ENCODE measurements at places on chromosomes 11 and 22.

DNA sequence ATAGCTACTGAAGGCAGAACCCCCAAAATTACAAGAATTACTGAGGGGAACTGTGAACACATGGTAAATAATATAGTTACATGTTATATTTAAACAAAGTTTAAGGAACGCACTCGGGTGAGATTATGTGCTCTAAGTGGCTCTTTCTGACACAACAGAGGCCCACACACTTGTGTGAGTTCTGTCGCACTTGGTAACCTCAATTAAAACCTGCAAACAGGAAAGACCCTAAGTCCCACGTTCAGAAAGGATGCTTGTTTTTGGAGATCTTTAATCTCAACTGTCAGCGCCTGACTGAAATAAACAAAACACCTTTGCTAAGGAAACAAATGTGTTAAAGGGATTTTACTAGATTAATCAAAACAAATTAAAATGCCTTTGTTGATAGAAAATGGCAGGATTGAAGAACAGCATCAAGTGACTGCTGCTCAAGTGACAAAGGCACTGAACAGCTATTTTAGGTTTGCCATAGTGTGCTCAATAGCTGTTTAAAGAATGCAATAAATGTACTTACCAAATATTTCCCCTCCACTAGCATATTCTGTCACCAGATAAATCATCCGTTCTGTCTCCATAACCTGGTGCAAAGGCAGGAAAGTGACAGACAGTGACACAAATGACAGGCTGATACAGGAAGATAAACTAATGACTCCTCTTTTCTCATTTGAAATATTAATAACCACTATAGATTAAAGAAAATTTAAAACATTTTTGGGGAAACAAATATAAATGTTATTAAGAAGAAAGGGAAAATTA is 116.3 kb upstream of the APOA1 start:
- DNase-seq, result no peak

GRCh38 chr11:134506046-134506445 is 94.0 kb upstream of the B3GAT1 start:
- DNase-seq, result no peak

- no peak for DNase-seq
Observed at GRCh38 chr22:19686946-19687345, 27.4 kb upstream of the SEPTIN5 start.

- DNase-seq, result no peak
Observed at GRCh38 chr11:28318871-28319270, 210.7 kb downstream of the METTL15 start.

DNA sequence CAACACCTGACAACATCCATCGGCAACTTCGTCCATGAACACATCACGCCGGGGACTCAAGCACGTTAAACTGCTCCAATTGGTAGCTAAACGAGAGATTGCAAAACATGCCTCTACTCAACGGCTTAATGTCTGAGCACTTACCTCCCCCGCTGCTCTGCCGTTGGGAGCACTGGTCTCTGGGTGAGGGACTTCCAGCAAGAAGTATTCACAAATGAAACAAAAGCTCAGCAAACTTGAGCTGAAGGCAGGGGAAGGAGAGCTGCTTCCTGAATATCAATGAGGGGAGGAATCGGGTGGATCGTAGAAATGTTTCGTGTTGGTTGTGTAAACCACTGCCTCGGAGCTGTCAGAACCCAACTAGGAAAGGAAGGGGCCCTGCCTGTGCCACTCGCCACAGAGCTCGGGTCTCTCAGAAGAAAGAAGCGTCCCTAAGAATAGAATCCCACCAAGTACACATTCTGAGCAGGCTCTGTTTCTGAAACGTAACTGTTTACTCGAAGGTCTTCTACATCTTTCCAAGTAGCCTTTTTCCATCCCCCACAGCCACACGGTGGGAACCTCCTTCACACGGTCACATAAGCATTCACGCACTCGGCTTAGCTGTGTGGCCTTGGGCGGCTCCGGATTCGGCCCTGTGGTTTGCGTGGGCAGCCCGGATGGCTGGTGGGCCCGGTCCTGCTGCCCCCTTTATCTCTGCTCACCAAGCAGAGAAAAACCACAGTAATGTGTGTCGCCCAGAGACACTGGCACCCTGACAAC is at the start of gene MLC1:
Gene MLC1, minus strand, starts transcription at position 216 of the 762 bp plus-strand sequence. CDS start 524 bp downstream, outside the sequence.
- DNase-seq, result no peak
